ENCODE measurements at places on chromosomes 2 and 18.

DNA sequence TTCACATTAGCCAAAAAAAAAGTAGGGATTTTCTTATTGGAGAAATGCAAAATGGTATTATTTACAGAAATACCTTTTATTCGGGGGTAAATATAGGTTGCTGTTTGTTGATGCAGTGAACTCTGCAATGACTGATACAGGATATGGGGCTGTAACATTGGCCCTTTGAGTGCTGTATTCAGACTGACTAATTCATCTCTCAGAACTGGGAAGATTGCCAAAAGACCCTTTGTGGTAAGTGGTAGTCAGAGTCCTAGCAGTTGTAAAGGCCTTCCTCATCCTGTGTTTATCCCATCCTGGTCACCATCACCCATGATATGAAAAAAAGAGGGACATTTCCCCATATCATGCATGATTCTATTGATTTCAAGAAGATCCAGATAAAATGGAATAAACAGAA, 14.0 kb upstream of the DCC start:
- no peak for DNase-seq

GRCh38 chr2:155747531-155747930, 585.0 kb downstream of the NR4A2 start:
- no peak for DNase-seq

GRCh38 chr2:8575038-8575833, 106.6 kb upstream of the ID2 start:
- DNase-seq = no peak

DNA sequence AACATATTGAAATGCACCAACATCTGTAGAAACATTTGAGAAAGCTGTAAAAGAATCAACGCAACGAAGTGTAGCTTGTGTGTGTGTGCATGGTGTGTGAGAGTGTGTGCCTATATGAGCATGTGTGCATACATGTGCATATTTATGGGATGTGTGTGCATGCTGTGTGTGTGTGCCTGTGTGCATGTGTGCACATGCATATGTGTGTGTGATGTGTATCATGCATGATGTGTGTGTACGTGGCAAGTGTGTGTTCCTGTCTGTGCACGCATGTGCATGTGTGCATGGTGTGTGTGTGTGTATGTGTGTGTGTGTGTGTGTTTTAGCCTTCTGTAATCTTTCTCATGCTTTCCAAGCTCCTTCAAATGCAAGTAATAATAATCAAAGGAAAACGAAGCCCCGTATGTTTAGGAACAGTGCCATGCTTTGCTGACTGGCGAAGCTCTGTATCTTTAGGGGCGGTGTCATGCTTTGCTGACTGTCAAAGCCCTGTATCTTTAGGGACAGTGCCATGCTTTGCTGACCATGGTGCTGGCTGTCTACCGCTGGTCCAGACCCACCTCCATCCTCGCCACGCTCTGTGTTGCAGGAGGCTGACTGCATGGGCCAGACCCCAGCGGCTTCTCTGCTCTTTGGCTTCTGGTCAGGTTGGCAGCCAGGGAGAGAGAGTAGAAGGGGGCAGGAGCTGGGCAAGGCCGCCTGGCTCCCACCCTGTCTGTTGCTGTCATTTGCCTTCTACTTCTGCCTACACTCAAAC, 129.2 kb downstream of the ASB1 start:
- DNase-seq = no peak

GRCh38 chr2:159647667-159648066, 31.3 kb upstream of the BAZ2B start:
- DNase-seq = no peak

DNA sequence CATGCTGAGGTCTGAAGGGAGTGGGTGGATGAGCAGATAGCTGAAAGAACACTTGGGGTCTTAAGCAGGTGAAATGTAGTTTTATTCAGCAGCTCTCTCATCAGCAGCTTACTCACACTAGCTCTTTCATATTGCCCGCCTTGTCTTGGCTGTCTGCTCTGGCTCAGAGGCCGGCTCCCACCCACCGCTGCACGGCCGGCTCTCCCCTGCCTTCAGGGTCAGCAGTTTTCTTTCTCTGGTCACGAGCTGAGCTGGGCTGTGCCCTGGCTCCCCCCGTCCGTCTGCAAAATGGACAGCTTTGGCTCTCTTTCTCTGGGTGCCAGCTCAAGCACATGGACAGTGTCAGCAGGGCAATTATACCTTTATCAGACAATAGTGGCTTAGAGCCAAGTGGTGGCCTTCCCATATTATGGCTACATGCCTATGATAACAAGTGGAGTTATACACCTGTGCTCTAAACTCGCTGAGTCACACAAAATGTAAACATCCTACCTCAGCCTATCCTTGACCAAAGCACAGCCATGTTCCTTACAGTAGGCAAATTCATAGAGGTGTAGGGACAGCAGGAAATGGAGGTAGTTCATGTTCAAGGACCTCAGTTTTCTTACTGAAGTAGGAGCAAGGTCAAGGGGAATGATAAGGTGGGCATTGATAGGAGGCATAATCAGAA, 224.8 kb downstream of the SOCS6 start:
- DNase-seq = no peak

- no peak for DNase-seq
These were observed 84.5 kb downstream of the DOCK10 start for GRCh38 chr2:224957540-224958461.

- DNase-seq = no peak
These were observed 209.6 kb downstream of the SRBD1 start for GRCh38 chr2:45401431-45401922.

GRCh38 chr2:201261906-201262305, 1.6 kb downstream of the CASP8 start:
- DNase-seq = no peak

- no peak for DNase-seq
These were observed 265.7 kb downstream of the MTX2 start for GRCh38 chr2:176534798-176535466.

All from stimulated activated CD4-positive, alpha-beta T cell treated with anti-CD3 and anti-CD28 coated beads, Interleukin-15, amount 100 ng/mL, for 1 hour (primary cell).